ENCODE measurements at places on chromosomes 4 and X. TPM values are rescaled to one million over a fixed set of nuclear protein-coding genes. Genes with fewer than 3 reads are reported as not detected.

Gene F11
- total RNA-seq, result not detected

Gene TRIM61
- total RNA-seq, result not detected

Gene ALPK1
- total RNA-seq, result 47.7 TPM

Gene GRPR
- total RNA-seq, result not detected

Gene DKC1
- 26.6 TPM for total RNA-seq

Gene TRPC3
- 3.7 TPM for total RNA-seq

- peaks cover 3% of the 10 kb centered on the region for H3K4me1 ChIP-seq
- H3K4me3 ChIP-seq, result no peak overlapping the region
- no peaks in the 10 kb centered on the region for H3K36me3 ChIP-seq
- H3K27me3 ChIP-seq, result no peaks in the 10 kb centered on the region
- no peak for DNase-seq
Observed at GRCh38 chr4:89400287-89401035, 92.9 kb upstream of the GPRIN3 start.

DNA sequence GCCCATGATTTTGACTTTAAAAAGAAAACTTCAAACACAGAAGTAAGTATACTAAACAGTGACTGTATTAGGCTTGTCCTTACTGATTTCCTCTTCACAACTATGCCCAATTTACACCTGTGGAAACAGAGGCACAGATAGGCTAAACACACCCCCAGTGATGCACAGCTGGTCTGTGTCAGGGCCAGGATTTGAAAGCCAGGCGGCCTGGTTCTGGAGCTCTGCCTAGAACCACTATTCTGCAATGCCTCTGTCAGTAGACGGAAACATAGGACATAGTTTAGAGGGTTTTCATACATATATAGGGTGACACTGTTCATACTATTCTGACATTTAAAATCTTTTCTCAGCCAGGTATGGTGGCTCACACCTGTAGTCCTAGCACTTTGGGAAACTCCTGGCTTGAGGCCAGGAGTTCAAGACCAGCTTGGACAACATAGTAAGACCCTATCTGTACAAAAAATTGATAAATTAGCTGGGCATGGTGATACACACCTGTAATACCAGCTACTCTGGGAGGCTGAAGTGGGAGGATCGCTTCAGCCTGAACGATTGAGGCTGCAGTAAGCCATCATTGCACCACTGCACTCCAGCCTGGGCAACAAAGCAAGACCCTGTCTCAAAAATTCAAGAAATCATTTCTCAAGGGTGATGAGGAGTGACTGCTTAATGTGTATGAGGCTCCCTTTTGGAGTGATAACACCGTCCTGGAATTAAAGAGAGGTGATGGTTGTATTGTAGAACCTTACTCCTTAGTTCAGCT, 23.0 kb upstream of the CBR4 start:
- no peak overlapping the region for H3K27ac ChIP-seq
- H3K4me3 ChIP-seq, result no peak overlapping the region
- no peak for DNase-seq
- H3K36me3 ChIP-seq, result no peaks in the 10 kb centered on the region
- H3K27me3 ChIP-seq, result no peaks in the 10 kb centered on the region
- no peaks in the 10 kb centered on the region for H3K4me1 ChIP-seq

DNA sequence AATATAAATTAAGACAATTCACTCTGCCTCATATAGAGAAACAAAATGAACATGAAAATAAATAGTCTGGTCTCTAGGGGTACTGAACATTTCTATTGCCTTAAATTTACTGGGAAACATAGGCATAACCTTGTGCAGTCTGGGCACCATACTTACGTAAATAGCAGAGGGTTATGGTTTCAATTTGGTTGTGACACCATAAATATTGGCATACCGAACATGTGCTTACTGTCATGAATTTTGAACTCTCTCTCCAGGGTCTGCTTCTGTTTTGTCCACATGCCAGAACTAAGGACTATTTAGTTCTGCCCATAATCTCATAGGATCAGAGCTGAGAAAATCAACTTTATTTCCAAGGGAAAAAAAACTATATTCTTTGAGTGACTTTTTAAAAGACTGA, 17.6 kb downstream of the PDGFC start:
- no peaks in the 10 kb centered on the region for H3K27me3 ChIP-seq
- H3K4me1 ChIP-seq, result peaks cover 29% of the 10 kb centered on the region
- H3K27ac ChIP-seq, result no peak overlapping the region
- H3K36me3 ChIP-seq, result no peaks in the 10 kb centered on the region
- no peak for DNase-seq
- no peak overlapping the region for H3K4me3 ChIP-seq

DNA sequence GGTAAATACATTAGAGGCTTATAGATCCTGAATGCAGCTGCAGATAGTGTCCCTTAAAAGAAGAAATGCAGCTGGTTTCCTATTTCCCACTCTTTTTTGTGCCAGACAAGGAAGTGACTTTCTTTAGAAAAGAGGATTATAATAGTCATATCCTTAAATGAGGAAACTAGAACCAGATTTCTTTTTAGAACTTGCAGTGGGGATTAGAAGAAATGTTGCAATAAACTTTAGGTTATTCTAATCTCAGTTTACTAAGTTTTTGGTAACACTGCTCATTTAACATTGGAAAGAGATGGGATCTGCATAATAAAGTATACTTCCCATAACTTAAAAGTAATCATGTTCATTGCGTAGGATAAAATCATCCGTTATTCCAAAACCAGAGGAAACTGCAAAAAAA, 101.9 kb downstream of the SLIT2 start:
- no peak for DNase-seq
- H3K4me1 ChIP-seq, result no peaks in the 10 kb centered on the region
- H3K36me3 ChIP-seq, result no peaks in the 10 kb centered on the region

DNA sequence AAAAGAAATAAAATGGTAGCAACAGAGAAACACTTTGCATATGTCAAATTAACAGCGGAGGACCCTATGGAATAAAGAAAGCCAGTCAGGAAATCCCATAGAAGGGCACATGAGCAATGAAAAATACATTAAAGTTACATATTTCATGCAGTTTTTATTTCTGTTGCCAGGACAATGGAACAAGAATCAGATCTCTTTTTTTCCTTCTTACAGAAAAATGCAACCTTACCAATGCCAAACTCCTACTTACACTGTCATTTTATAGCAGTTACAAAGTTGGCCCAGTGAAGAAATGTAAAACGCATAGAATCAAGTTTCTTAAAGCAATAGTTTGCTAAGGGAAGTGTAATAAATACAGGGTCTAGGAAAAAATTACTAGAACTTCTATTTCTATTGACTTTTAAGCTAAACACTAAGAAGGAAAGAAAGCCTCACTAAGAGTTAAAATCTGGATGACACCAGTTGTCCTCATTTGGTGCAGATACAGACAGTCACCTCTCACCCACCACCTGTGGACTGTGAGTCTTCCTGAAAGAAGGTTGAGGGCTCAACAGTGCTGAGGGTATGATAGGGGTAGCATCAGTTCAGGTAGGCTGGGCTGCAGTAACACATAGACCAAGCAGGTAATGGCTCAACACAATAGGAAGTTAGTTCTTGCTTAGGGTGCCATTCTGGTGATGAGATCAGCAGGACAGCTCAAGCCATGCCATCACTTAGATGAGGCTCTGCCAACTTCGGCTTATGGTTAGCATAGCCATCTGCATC, 224.6 kb downstream of the ANAPC10 start:
- DNase-seq, result peak; percentile 6
- no peaks in the 10 kb centered on the region for H3K27me3 ChIP-seq
- no peaks in the 10 kb centered on the region for H3K4me1 ChIP-seq
- H3K4me3 ChIP-seq, result no peak overlapping the region
- H3K36me3 ChIP-seq, result no peaks in the 10 kb centered on the region

- no peak for DNase-seq
- no peaks in the 10 kb centered on the region for H3K27me3 ChIP-seq
- H3K36me3 ChIP-seq, result no peaks in the 10 kb centered on the region
- H3K4me3 ChIP-seq, result no peak overlapping the region
- no peak overlapping the region for H3K27ac ChIP-seq
Observed at GRCh38 chrX:39029221-39029620, 228.0 kb downstream of the MID1IP1 start.

DNA sequence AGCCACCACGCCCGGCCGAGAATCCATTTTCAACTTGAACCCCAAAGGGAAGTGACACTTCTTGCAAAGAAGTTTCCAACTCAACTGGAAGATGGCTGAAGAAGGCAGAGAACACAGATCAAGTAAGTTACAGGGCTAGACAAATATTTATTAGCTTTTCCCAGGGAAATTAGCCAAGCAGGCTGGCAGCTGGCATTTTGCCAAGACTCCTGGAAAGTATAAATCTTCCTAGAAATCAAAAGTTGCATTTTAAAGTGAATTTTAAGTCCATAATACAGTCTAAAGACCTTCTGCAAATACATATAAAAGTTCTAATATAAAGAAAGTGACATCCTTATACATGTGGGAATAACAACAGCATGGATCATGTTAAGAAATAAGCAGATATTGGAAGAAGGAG, 3.4 kb upstream of the MRPL1 start:
- H3K4me3 ChIP-seq, result no peak overlapping the region
- no peaks in the 10 kb centered on the region for H3K27me3 ChIP-seq

- H3K4me1 ChIP-seq, result peaks cover 8% of the 10 kb centered on the region
- H3K27ac ChIP-seq, result no peak overlapping the region
- H3K4me3 ChIP-seq, result no peak overlapping the region
- no peaks in the 10 kb centered on the region for H3K27me3 ChIP-seq
Observed at GRCh38 chr4:7197910-7198309, 5.6 kb downstream of the SORCS2 start.

DNA sequence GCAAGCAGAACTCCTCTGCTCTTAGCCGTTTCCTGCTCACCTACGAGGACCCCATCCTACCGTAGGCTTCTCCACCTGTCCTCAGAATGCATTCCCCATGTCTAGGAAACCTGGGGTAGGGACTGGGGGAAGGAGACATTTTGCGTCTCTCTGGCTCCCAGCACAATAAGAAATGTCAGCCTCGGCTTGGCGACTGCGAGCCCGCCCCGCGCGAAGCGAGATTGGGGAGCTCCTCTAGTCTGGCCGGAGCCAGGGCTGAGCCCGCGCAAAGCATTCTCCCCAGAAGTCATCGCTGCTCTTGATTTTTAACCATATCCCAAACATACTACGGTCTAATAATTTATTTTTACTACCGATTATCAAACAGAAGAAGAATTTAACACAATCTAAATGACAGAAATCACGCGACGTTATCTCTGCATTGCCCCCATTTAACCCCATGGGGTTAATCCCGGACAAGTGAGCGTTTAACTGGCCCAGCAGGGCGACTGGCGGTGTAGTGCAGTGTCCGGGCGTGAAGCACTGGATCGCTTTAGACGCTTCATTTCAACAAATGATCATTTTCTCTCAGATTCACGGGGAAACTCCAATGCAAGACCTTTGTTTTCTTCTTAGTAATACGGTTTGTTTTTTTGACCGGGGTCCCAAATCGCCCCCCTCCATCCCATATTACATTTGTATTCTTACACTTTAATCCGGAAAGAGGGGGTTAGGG, 8.0 kb upstream of the PITX2 start:
- no peaks in the 10 kb centered on the region for H3K36me3 ChIP-seq
- H3K27me3 ChIP-seq, result peaks cover 100% of the 10 kb centered on the region
- peaks cover 48% of the 10 kb centered on the region for H3K4me1 ChIP-seq
- no peak for DNase-seq
- no peak overlapping the region for H3K27ac ChIP-seq

- DNase-seq, result no peak
- H3K27me3 ChIP-seq, result no peaks in the 10 kb centered on the region
- H3K27ac ChIP-seq, result peak overlapping the region; percentile 88
- H3K4me3 ChIP-seq, result no peak overlapping the region
- peaks cover 5% of the 10 kb centered on the region for H3K4me1 ChIP-seq
Observed at GRCh38 chrX:74534569-74535038, 79.8 kb downstream of the RLIM start.
